Stimulated activated CD4-positive, alpha-beta T cell treated with anti-CD3 and anti-CD28 coated beads, Interleukin-1b, Interleukin-23, amount 100 ng/mL, for 24 hours (primary cell): ENCODE measurements at places on chromosomes 1 and 21.

GRCh38 chr1:215825056-215825455 is 258.0 kb downstream of the KCTD3 start:
- DNase-seq: no peak

DNA sequence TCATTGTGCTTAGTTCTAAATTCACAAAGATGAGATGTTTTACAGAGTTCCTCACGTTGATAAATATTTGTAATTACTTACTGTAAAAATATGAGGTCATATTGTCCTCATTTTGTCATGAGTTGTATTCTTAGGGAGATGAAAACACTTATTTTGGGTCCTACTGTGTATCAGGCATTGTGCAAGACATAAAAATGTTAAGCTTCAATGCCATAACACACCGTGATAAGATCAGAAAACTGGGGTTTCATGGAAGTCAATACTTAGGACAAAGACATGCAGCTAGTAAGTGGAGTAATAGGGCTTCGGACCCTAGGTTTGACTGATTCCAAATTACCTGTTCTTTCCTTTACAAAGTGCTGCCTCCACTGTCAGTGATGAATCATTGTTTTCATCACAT is 720.7 kb upstream of the ZP4 start:
- DNase-seq: no peak

DNA sequence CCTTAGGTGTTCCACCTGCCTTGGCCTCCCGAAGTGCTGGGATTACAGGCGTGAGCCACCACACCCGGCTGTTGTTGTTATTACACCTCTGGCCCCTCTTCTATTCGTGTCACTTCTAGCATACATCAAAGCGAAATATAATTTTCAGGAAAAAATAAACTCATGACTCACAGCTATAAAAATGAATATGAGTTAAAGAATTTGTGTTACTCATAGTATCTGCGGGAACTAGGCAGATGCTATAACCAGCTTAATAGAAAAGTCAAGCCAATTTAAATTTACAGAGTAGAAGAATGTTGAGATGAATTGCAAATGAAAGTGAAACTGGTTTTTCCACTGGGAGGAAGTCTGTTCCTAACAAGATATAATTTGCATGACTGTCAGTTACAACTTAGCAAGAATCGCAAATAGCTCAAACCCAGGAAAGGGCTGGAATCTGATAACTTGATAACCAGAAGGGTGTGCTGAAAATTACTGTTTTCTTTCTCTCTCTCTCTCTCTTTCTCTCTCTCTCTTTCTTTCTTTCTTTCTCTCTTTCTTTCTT is 11.2 kb downstream of the OR2W3 start:
- no peak for DNase-seq

GRCh38 chr1:169327875-169328274 is 39.7 kb downstream of the NME7 start:
- DNase-seq: no peak

DNA sequence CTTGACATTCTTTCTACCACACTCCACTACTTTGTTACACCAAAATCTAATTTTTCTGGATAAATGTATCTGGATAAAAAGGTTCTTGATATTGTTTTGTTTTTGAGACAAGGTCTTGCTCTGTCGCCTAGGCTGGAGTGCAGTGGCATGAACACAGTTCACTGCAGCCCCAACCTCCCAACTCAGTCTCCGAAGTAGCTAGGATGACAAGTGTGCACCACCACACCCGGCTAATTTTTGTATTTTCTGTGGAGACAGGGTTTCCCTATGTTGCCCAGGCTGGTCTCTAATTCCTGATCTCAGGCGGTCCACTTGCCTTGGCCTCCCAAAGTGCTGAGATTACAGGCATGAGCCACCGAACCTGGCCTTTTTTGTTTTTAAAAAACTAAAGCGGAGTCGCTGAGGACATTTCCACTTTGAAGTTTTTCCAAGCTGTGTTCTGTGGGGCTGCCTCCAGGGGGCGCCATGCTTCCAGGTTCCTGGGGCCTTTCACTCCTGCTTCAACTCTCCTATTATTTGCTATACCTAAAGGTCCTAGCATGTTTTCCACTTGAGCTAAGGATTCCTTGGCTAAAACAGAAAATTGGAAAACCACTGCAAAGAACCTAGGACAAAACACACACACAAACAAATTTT is 14.1 kb upstream of the NCMAP start:
- DNase-seq: no peak

DNA sequence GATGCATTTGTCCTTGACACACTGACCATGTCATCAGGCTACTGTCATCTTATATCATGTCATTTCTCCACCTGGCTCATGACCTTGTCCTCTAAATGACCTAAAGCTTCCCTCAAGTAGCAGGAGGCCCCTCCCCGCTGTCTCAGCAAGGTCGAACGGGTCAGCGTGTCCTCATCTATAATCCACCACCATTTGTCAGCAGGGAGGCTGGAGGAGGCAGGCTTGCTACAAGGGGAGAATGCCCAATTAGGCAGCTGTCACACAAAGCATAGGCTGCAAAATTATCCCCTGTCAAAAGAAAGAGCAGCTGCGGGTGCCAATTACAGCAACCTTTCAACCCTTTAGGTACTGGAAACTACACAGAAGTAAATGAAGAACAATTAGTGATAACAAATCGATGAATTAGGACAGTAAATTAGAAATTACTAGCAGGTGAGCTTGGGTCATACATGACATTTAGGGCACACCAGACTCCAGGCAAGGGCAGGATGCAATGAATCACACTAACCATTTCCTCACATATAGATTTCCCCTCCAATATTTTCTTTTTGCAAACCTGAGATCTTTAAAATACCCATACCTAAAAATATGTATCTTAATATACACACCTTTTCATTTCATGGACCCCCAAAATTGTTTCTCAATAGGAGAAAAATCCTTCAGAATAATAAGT is 61.2 kb downstream of the NRIP1 start:
- no peak for DNase-seq

DNA sequence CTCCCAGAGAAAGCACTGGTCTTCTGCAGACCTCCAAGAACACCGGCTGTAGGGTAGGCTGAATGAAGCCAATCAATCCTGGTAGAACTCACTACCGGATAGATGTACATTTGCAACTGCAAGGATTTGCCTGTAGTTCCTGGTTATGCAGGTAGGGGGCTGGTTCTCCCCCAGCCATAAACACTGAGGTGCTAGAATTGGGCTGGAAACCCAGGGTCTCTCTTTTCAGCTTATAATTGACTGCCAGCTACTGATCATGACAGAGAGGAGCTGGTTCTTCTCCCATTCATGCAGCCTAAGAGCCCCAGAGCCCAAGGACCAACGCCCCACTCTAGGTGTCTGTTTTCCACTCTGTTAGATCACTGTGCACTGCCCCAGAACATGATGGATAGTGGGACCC is 21.5 kb upstream of the MTARC2 start:
- no peak for DNase-seq

- DNase-seq: no peak
Observed at GRCh38 chr1:224903955-224904354, 25.5 kb upstream of the DNAH14 start.

DNA sequence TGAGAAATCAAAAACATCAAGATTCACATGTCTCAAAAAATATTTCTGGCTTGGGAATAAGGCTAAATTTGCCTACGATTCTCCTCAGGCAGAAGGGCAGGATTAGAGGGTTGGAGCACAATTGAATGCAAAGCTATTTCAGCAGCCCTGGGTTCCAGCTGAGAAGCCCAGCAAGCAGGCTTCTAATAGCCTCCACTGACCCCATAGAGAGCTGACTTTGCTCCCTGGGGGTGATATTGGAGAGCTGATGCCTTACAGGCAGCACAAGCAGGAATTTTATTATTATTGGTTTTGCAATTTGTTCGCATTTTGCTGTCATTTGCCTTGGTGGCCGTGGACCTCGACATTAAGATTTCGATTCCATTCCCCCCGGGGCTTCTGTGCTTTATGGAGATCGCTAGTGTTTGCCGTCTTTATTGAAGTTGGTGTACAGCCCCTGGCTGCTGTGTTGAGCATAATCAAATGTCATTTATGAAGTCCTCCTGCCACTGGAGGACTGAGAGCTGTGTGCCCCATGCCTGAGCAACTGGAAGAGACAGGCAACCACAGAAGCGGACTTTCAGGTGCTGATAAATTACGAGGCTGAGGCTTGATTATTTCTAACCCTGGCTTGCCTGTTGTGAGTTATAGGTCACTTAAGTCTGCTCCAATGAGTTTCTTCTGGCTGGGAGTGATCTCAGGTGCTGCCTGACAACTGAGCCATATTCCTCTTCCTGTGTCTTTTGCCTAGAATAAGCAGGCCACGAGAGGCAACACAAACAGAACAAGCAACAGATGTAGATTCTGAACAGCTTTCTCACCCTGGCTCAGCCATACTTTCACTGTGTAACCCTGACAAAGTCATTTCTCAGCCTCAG is 518.4 kb upstream of the CAMK1G start:
- DNase-seq: no peak

- DNase-seq: no peak
Observed at GRCh38 chr1:45802343-45803298, 791 bp upstream of the MAST2 start.

DNA sequence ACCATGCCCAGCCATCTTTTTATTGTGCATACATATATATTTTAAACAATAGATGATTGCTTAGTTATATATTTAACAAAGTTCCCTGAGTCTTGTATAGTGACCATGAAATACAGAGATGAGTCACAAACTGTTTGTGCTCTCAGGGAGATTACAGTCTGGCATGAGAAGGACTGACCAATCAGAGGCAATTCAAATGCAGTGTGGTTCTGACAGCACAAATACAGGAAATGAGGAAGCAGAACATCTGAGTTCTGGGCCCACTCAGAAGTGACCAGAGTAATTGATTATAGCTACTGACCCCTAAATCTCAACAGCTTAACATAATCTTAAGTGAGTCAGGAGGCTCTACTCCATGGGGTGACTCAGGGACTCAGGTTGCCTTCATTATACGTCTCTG is 534.5 kb downstream of the OMA1 start:
- no peak for DNase-seq

GRCh38 chr1:24693827-24694379 is 50.8 kb downstream of the SRRM1 start:
- DNase-seq: no peak

GRCh38 chr1:115320377-115320776 is 17.7 kb downstream of the NGF start:
- no peak for DNase-seq

DNA sequence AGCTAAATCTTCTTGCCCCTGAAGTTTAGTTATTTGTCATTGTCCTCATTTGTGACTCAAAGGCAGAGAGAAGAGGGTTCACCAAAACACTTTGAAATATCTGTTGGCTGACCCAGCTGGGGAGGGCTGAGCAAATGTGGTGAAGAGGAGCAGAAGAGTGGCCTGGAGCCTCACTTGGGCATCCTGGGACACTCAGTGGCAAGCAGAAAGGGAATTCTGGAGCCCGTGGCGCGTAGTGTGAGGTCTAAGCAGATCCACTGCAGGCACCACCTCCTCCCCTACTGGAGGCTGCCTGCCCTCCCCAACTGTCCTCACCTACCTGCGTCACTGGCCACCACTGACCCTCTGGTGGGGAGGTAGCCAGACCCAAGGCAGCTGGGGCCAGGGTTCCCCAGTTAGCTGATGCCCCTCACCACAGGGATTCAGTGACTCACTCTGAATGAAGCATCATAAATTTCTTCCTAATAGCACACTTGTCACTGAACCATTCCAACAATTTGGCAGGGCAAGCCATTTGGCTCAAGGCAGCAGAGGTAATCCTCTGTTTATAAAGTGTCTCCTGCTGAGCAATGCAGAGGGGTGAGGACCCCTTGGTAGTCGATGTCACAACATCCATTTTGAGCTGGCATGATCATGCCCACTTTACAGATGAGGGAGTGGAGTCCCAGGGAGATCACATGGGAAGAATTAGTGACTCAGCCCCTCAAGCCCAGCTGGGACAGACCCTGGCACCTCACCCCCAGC is 80.3 kb downstream of the NENF start:
- DNase-seq: no peak

GRCh38 chr1:196147530-196147929 is 460.7 kb downstream of the KCNT2 start:
- DNase-seq: no peak

GRCh38 chr1:247337250-247337746 is 5.6 kb upstream of the ZNF496 start:
- no peak for DNase-seq

DNA sequence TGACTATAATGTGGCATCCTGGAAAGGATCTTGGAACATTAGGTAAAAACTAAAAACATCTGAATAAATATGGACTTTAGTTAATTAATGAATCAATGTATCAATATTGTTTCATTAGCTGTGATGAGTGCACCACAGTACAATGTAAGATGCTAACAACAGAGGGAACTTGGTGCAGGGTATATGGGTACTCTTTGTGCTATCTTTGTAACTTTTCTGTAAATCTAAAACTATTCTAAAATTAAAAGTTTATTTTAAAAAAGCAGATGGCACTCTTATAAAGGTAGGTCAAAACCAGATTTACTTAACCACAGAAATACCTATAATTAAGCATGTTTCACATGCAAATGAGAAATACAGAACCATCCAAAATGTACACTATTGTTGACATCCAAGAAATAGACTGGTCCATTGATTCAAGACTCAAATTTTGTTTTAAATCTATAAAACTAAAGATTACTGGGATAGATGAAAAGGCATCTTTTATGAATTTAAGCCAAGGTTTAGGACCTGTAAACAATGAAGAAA is 38.4 kb downstream of the ACBD3 start:
- DNase-seq: no peak

- no peak for DNase-seq
Observed at GRCh38 chr1:184838504-184838951, 83.9 kb upstream of the EDEM3 start.
